ENCODE measurements at places on chromosomes 3 and 15.

DNA sequence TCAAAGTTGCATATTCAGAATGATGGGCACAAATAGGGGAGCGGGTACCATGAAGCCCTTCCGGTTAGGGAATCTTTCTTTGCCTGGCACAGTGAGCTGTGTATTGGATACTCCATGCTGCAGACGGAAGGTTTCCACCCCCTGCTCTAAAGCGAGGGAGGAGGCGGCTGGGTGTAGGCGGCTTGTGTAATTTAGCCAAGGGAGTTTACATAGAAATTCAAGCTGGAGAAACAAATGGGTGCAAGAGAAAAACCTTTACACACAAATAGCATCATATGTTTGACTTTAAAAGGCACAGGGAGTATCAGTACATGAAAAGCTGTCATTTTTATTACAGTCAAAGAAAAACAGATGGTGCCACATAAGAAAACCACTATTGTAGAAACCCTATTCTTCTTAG lies 59.3 kb upstream of the ADCY5 start:
- no peak for DNase-seq

DNA sequence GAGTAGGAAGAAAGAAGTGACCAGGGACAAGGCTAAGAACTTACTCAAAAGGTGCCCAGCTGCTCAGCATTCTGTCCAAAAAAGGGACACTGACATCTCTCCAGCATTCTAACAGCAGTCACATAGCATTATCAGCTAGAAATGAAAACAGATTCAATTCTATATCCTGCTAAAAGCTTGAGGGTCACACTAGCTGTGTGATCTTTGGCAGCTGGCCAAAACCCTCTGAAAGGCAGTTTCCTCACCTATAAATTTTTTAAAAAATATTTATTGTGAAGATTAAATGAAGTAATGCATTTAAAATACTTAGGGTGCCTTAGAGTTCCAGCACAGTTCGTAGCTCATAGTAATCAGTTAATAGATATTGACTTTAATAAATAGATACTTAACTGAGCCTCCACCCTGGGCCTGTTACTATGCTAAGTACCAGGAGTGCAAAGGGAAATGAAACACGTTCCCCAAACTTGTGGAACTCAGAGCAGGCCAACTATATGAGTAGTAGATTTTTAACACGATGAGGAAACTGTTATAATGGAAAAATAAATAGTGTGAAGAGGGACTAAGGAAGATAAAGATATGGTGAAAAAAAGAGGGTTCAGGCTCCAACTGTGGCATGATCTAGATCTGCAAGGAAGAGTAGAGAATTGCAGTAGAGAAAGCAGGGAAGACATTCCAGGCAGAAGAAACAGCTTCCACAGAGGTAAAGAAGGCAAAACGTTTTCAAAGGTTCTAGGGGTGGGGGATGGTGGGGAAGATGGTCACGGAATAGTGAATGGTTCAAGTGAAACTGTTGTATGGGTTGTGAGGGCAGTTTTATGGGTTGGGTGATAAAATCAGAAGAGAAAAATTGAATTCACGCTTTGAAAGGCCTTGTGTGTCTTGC lies 11.4 kb downstream of the CD86 start:
- no peak for DNase-seq

- no peak for DNase-seq
These were observed 50.8 kb upstream of the ANP32A start for GRCh38 chr15:68871507-68871906.

GRCh38 chr3:12890610-12891390 lies 49.4 kb upstream of the RPL32 start:
- DNase-seq, result no peak

- no peak for DNase-seq
These were observed 224.8 kb upstream of the DCBLD2 start for GRCh38 chr3:99126316-99126715.

DNA sequence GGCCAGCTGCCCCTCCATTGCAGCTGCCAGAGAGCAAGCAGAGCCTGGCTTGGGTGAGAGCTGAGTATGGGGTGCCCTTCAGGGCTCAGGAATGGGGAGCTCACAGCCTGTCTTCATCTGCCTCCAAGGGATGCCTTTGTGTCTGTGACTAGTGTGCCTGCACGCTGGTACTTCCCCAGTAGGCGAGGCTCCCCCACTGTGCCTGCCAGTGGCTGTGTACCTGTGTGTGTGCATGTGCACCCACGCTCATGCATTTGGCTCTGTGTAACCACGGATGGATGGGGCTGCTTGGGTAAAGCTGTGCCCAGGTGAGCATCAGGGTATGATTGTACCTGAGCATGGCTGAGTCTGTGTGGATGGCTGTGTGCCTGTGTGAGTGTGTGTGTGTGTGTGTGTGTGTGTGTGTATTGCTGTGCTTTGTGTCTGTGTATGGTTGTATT lies 2.3 kb upstream of the GRM2 start:
- DNase-seq, result no peak

- no peak for DNase-seq
These were observed 23.7 kb downstream of the PXYLP1 start for GRCh38 chr3:141255137-141255845.

DNA sequence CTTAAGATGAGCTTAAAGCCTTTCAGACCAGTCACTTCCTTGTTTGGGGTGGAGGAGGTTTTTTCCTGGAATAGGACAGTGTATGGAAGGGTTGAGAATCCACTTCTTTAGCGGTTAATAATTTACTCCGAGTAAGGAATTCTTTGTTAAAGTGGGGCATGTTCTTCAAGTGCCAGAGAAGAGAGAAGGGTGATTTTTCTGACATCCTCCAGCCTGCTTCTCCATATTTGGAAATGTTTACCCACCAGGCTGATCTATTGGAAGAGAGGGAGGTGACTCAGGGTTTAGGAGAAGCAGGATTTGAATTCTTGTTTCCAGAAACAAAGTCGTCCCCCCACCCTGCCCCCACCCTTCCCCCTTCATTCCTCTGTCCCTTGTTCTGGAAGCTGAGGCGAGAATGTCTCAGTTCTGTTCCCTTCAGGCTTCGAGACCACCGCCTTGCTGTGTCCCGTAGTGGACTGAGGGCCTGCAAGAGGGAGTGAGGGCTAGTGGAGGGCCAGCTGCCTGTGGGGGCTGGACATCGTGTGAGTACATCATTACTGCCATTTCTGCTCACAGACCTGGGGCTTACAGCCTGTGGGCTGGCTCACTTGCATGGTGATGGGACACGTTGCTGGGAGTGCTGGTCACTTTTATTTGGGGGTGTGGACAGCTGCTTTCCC lies 58.5 kb downstream of the LPP start:
- DNase-seq, result no peak

DNA sequence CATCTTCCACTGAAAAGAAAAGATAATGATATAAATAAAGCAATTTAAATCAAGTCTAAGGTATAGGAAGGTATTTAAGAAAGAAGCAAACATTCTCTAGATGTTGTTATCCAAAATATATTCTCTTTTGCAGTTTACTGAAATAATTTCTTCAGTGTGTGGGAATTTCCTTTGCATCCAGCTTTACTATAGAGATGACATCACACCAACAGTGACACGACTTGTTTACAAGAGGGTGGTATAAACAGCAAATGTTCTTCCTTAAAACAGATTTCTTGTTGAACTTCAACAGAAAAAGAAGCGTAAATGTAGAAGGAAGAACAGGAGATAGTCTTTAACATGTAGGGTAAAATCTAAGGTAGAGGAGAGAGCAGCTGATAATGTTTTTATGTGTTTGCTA lies 202.5 kb downstream of the ROBO2 start:
- no peak for DNase-seq

DNA sequence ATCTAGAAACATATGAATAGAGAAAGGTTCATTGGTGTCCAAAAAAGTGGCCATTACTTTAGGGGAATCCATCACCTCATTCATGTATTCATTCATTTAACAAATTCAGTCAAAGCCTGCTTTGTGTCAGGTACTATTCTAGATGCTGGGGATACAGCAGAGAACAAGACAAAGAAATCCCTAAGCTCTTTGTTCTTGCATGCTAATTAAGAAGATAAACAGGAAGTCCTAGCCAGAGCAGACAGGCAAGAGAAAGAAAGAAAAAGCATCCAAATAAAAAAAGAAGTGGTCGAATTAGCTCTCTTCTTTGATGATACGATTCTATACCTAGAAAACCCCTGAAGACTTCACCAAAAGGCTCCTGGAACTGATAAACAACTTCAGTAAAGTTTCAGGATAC lies 12.4 kb upstream of the ZMAT3 start:
- DNase-seq, result no peak

- DNase-seq, result no peak
These were observed 18.5 kb downstream of the ALDH1A3 start for GRCh38 chr15:100898152-100898490.

DNA sequence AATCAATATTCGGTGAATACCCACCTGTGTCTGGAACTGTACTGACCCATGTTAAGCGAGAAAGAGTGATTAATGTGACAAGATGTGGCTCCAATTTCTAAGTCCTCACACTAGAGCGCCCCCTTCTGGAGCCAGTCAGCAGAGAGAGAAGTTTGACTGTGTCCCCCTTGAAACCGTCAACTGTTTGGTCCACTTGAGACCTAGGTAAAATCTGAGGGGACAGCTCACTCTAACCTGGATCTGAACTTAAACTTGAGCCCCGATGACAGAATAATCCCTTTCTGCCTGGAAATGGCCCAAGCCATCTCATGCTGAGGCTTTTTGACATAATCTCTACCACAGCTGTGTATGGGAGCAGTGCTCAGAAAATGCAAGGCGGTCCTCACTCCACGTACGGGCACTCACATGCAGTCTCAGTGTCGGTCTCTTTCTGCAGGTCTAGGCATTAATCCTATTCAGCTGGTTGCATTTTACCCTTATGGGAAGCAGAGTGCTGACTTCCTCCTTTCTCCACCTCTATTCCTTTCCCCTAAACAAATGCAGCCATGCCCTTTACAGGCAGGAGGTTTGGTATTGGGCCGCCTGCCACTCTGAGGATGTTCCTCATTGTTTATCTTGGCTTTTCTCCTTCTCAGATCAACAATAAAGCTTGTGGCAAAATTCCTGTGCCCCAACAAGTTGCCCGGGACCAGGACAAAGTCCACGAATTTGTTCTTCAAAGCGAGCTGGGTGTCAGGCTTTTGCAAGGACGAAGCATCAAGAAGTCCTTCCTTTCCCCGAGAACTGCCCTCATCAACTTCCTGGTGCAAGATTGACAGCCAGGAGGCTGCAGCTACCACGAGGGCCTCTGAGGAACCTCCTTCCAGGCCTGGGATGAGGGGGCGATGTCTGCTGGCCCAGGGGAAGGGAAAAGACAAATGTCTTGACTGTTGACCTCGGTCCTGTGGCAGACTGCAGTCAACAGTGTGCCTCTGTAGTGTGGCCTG lies 47.5 kb upstream of the LIMD1 start:
- DNase-seq, result no peak

DNA sequence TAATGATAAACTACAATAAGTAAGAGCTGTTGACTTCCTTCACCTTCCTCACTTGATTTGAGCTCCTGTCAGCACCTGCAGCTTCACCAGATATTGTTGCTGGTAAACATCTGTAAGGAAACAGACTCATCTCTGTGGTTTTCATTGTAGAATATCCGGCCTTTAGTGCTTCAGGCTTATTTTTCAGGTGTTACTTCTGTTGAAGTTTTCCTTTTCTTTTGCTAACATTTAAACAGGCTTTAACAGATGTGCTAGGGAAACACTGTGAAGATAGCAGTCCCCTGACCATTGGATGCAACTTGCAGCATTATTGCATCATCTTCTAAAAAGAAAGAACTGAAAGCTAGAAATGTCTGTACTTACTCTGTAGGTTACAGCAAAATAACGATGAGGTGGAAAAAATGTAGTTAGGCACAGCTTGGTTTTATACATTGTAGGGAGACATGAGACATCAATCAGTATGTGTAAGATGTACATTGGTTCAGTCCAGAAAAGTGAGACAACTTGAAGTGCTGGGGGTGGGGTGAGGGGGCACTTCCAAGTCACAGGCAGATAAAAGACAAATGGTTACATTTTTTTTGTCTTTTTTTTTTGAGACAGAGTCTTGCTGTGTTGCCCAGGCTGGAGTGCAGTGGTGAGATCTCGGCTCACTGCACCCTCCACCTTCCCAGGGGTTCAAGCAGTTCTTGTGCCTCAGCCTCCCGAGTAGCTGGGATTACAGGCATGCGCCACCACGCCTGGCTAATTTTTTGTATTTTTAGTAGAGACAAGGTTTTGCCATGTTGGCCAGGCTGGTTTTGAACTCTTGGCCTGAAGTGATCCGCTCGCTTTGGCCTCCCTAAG lies 10.2 kb downstream of the EDEM1 start:
- DNase-seq, result no peak

DNA sequence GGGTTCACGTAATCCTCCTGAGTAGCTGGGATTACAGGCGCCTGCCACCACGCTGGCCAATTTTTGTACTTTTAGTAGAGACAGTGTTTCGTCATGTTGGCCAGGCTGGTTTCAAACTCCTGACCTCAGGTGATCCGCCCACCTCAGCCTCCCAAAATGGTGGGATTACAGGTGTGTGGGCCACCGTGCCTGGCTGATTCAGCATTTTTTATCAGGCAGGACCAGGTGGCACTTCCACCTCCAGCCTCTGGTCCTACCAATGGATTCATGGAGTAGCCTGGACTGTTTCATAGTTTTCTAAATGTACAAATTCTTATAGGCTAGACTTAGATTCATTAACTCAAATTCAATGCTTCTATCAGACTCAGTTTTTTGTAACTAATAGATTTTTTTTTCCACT lies 9.4 kb downstream of the VHL start:
- no peak for DNase-seq

DNA sequence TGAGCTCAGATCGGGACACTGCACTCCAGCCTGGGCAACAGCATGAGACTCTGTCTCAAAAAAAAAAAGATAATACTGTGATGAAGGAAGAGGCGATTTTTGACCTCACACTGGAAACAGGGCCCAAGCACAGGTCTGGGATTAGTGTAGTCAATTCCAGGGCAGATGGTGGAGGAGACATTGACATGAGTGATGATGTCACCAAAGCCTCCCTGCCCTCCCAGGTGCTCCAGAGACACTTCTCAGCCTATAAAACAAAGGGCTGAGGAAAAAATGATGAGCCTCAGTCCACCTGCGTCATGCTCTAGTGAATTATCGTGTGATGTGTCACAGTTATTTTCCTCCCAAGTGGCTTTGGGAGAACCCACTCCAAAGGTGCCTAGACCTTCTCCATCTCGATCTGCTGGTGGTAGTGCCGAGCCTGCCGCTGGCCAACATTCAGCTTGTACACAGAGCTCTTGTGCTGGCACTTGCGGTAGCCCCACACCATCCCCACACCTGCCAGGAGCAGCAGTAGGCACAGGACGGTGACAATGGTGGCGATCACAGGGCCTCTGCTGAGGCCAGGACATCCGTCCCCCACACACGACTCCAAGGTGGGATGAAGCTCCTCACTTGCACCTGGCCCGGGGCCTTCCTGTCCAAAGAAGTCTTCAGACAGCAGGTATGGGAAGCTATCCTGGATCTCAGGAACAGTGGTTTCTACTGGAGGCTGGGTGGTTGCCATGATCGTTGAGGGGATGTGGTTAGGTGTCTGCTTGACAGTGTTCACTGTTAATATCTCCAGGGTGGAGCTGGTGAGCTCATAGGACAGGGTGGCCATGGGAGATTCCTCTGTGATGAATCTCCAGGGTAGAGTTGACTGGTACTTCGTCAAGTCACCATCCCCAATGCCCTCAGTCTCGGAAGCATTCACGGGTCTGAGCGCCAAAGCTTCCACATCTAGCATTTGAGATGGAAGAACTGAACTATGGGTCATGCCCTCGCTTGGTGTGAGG lies 38.8 kb downstream of the CRTAP start:
- DNase-seq, result no peak
